Activated CD8-positive, alpha-beta memory T cell treated with anti-CD3 and anti-CD28 coated beads for 4 hours (primary cell): ENCODE measurements at places on chromosomes 3 and 15.

DNA sequence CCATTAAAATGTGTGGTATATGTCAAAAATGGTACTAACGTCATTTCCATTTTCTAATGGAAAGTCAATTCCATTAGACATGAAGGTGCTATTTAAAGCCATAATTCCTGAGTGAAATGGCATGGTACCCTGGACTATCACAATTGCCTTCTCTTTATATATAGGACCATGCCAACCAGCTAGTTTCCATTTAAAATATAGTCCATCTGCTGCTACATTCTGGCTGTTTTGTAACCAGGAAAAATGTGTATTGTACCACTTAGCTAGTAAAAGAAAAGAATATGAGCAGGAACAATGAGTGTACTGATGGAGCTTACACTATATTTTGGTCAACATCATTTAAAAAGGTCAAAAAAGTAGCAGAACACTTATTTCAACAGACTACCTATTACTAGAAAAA, 30.4 kb upstream of the HDC start:
- DNase-seq = no peak

DNA sequence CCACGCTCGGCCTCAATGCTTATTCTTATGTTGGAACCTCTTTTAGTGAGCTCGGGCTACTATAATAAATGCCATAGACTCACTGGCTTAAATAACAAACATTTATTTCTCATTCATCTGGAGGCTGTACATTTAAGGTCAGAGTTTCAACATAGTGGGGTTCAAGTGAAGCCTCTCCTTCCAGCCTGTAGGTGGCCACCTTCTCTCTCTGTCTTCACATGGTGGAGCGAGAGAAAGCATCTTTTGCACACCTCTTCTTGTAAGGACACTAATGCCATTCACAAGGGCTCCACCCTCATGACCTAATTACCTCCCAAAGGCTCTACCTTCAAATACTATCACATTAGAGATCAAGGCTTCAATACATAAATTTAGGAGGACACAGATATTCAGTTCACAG, 520.3 kb upstream of the EPHA6 start:
- no peak for DNase-seq

DNA sequence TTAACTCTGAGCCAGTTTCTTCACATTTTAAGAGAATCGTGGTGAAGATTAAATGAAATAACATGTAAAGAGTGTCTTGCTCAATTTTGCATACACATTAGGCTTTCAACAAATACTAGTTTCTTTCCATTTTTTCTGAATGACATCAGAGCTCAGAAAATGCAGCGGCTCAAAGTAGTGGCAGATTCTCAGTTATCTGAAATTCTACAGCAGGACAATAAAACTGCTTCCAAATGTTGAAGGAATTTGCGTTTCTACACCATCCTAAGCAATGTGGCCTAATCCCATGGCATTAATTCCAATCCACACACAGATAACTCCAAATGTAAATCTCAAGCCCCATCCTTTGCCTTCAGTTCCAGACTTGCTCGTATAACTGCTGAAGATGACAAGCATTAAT, 115.8 kb downstream of the PLCH1 start:
- no peak for DNase-seq

- DNase-seq = no peak
Observed at GRCh38 chr15:44722011-44722410, 10.7 kb downstream of the B2M start.

GRCh38 chr3:188198001-188198400, 44.0 kb downstream of the LPP start:
- DNase-seq = no peak

- no peak for DNase-seq
Observed at GRCh38 chr3:112888381-112889085, 41.9 kb upstream of the CD200R1L start.

- DNase-seq = no peak
Observed at GRCh38 chr3:17430582-17430981, 311.8 kb downstream of the TBC1D5 start.

- no peak for DNase-seq
Observed at GRCh38 chr15:66651198-66651597, 50.8 kb upstream of the SMAD6 start.

- no peak for DNase-seq
Observed at GRCh38 chr15:68441045-68441743, 9.2 kb upstream of the ITGA11 start.
